Stimulated activated naive B cell treated with anti-CD40 and anti-IgM and Interleukin-4, amounts not matched to agents 10 μg/mL and 1 μg/mL and 100 μg/mL, for 72 hours (primary cell): ENCODE measurements at places on chromosomes 4 and X.

DNA sequence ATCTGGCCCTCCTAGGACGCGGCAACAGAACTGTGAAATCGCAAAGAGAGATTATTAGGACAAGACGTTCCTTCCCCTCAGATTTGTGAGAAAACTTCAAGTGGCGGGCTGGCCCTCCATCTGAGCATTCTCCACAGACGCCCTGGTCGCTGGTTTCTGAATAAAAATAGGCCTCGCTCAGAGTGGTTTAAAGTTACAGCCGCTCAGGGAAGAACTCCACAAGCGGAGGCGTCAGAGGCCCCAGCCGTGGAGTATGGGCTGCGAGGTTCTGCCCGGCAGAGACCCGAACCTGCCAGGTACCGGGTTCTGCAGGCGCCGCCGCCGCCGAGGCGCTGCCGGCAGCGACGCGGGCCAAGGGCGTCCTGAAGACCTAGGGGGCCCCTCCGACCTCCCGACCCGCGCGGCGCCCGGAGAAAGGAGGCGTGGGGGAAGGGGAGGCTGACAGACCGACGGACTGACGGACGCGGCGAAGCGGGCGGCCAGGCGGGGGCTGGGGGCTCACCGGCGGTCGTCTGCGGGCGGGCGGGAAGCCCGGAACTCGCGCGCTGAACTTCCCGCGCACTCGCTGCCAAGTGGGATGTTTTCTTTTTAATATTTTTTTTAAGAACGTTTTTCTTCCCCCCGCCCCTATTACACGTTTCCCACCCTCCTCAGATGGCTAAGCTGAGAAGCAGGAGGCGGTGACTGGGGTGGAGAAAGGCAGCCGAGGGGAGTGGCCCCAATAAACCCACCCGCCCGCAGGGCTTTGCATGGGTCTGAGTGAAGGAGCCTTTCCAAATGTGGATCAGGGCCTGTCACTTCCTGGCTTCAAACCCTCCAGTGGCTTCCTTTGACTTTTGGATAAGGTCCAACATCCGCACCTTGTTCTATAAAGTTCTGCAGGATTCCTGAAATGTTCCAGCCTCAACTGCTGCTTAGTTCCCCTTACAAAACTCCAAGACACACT is at the start of gene PABPC4L:
PABPC4L (minus strand) TSS at position 574 of the 946 bp plus-strand sequence. CDS start 770 bp downstream, outside the sequence.
- no peak for DNase-seq

DNA sequence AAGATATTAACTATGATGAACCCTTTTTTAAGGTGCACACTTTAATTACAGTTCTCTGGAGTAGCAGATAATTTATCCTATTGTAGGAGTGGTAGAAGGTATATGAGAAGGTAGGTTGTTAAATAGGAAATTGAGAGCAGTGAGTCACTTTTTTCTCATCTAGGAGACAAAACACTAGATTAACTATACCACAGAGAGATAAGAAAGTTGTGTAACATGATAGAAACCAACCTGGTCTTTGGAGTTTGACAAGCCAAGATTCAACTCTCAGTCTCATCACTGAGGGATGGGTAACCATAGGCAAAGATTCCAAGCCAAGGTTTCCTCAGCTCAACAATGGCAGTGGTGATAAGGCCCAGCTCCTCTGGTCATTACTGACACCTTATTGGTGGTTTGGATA is 104.0 kb downstream of the MAD2L1 start:
- DNase-seq, result no peak

GRCh38 chrX:20063716-20064351 is 52.9 kb downstream of the MAP7D2 start:
- no peak for DNase-seq

DNA sequence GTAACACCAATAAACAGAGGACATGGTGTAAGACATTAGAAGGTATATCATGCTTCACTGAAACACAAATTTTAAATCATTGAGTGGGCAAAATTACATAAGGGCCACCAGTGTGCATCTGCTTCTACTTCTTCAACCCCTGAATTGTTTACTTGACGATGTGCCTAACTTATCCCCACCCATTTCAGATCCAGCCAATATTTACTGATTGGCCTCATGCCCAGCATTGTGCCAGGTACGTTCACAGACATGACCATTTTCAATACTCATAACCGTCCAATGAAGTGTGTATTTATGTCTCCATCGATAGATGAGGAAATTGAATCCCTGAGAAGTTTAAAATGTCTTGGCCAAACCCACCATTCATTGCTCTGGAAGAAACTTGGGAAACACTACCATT is 208.3 kb upstream of the MID1 start:
- no peak for DNase-seq

GRCh38 chr4:144955104-144955503 is 142.9 kb downstream of the ANAPC10 start:
- no peak for DNase-seq

- DNase-seq, result no peak
Measured at GRCh38 chrX:154541896-154542722, 4.5 kb downstream of the G6PD start.
